Sigmoid colon (tissue), 7 donors: ENCODE measurements at places on chromosomes 7 and 10. TPM values are rescaled to one million over a fixed set of nuclear protein-coding genes. Genes with fewer than 3 reads are reported as not detected.

Gene ACTR3C
- 13.3 TPM for total RNA-seq

DNA sequence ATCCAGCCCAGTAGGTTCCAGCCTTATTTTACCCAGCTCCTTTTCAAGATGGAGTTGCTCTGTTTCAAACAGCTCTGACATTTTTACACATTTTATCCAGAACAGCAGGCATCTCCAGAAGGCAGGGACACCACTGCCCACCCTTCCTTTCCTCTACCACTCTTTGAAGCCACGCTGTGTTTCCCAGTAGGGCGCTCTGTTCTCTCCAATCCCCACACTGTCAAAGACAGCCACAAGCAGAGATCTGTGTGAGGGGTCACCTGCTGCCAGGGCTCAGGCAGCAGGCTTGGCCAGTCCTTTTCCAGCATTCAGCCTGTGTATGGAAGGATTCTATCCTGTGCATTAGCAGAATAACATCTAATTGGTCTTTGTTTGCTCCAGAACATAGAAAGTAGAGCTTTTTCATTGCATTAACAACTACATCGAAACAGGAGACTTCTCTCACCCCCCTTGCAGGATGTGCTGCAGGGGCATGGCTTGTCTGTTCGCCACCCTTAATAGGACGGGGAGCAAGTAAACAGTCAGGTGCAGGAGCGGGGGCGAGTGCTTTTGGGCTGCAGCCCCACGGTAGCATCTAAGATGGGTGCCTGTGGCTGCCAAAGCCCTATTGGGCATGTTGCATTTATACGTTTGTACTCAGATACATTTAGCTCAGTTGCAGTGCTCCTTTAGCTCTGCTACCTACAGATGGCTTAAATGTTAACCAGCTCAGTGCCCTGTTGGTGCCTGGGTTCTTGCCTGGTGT, 326.1 kb downstream of the GALNT17 start:
- DNase-seq, result no peak

- DNase-seq, result peak; percentile 90
These were observed 1.6 kb downstream of the PDGFA start for GRCh38 chr7:517774-518629.

- DNase-seq, result no peak
These were observed 5.8 kb downstream of the KIAA1217 start for GRCh38 chr10:24214762-24215161.

Gene HGF
- total RNA-seq, result 4.6 TPM

DNA sequence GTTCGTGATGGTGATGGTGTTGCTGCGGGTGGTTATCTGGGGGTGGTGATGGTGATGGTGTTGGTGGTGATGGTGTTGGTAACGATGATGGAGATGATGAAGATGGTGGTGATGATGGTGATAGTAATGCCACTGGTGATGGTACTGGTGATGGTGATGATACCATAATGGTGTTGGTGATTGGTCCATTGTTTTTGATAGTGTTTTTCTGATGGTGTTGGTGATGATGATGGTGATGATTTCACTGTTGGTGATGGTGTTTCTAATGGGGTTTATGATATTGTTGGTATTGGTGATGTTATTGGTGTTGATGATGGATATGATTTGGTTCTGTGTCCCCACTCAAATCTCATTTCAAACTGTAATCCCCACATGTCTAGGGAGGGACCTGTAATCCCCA, 51.7 kb upstream of the PITRM1 start:
- DNase-seq, result no peak

GRCh38 chr7:2967253-2967652, 76.4 kb downstream of the CARD11 start:
- peak; percentile 44 for DNase-seq

Gene C10orf62
- total RNA-seq, result not detected
